ENCODE measurements at places on chromosomes 2 and 18.

GRCh38 chr2:237864444-237864931 lies 5.1 kb downstream of the RAMP1 start:
- no peak for DNase-seq

DNA sequence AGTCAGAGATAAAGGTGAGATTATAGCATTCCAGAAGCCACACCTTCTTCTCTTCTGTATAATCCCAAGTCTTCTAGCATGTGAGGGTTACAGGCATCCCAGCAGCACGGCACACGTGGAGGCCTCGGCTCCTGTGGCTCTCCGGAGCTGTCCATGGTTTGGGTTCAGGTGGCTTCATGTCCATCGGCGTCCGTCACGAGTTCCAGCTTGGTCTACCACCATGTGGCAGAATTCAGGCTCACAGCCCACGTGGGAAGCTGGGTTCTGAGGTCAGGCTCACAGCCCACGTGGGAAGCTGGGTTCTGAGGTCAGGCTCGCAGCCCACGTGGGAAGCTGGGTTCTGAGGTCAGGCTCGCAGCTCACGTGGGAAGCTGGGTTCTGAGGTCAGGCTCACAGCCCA lies 378.3 kb upstream of the SALL3 start:
- DNase-seq, result no peak

GRCh38 chr18:41165625-41166024 lies 789.4 kb upstream of the PIK3C3 start:
- no peak for DNase-seq

- DNase-seq, result no peak
Observed at GRCh38 chr2:20609995-20610357, 40.9 kb downstream of the HS1BP3 start.

DNA sequence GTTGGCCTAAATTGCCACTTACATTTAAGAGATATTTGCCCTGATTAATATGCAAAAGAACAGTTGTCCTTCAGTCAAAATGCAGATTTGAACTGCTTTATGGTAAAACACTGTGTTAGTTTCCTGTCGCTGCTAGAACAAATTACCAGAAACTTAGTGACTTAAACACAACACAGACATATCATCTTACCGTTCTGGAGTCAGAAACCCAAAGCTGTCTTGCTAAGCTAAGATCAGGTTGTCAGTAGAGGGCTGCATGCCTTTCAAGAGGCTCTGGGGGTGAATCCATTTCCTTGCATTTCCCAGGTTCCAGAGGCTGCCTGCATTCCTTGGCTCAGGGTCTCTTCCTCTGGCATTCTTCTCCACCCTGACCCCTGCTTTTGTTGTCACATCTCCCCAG lies 149.5 kb downstream of the FAM161A start:
- no peak for DNase-seq

- DNase-seq, result peak; percentile 65
Observed at GRCh38 chr2:42089340-42089925, 41.6 kb downstream of the PKDCC start.

GRCh38 chr2:237230355-237230754 lies 144.7 kb downstream of the COPS8 start:
- no peak for DNase-seq

- no peak for DNase-seq
Observed at GRCh38 chr18:36403896-36404820, 106.6 kb downstream of the FHOD3 start.

DNA sequence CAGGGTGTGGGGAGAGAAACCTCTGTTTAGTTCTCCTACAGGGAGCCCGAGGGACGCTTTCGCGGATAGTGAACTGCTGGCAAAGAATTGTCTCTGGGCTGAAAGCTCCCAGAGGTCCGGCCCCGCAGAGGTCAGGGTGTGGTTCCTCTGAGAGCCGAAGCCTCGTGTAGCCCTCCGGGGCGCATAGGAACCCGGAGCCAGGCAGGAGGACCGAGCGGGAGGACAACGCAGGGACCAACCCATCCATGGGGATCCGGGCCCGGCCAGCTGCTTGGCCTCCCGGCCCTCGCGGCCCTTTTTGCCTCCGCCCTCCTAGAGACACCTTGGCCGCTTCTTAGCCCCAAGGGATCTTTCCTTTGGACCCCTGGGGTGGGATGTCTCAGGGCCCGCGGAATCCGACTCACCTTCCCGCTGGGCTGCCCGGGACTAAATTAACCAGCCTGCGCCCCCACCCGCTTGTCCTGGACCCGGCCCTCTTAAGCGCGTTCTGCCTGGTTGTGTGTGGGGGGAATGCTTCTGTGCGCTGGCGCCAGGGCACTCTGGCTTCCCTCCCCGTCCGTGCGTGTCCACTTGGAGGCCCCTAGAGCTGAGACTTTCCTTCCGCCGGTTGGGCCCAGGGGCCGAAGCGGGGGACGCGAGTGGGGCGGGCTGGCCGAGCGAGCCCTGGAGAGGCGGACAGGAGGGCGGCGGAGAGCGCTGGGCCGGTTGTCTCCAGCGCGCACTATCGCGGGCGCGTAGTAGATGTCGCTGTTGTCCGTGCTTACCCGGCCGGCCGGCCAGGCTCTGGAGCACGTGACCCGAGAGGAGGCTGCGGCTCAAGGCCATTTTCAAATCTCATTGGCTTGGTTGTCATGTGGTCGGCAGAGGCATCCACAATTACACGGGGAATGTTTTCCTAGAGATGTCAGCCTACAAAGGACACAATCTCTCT lies at the start of gene HOXD10:
TSS of gene HOXD10 (plus strand) at position 896 of the 931 bp plus-strand sequence. CDS start 56 bp downstream, outside the sequence.
- DNase-seq, result no peak

- no peak for DNase-seq
Observed at GRCh38 chr2:73877071-73877802, 15.6 kb upstream of the ACTG2 start.

DNA sequence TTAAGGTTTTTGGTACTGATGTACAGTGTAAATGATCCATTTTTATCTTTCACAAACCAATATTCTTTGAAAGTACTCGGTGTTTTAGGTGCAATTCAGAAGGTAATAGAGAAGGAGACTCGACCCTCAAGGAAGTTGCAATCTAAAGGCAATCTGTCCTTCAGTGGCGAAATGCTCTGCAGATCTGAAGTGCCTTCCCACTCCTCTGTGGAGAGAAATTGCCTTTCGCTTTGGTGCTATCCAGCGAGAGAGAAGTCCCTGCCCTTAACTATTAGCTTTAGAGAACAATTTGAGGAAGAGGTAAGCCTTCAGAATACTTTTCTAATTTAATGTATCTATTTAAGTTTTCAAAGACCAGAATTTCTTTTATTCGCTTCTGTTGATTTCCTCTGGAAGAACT lies 371.8 kb upstream of the FANCL start:
- DNase-seq, result no peak

GRCh38 chr2:144414324-144414845 lies 105.5 kb downstream of the ZEB2 start:
- DNase-seq, result no peak

DNA sequence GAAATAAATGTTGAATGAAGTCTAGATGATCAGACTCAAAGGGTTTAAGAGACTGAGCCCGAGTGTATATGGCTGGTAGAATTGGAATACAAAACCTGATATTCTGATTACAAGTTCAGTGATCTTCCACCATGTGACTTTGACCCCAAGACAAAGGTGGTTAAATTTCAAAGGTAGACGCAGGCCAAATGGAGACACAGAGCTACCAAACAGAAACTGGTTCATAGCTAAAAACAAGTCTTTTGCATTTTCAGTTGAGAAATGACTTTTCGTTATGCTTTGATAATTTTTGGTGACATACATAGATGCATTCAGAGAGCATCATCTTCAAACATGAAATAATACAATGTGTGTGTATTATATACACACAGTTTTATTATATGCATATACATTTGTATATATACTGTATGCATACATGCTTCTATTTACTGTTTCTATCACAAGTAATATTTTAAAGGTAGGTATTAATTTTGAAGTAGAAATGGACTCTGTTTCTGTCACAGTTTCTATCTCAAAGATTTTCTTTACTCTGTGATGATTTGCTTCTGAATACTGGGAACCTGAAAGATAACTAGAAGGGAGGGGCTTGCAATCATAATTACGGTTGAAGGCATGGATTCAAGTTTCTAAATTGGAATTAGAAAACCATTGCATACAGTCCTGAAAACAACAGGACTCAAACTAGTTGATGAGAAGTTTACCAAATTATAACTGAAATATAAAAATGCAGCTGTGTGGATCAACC lies 142.3 kb downstream of the ABCA12 start:
- no peak for DNase-seq

DNA sequence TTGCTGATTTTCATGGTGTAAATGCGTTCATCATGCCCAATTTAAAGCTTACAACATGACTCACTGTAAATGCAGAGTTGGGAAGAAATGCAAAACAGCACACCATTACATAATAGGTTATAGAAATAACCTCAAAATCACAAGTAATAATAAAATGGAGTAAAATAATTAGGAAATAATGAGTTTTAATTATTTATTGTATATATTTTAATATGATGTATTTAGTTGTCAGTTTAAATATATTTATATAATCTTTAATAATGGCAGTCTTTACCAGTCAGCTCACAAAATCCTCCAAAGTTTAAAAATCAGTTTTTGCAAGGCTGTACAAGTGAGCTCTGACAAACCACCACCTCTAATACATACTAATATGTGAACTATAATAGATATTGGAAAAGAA lies 180.2 kb downstream of the RND3 start:
- no peak for DNase-seq

- DNase-seq, result no peak
Observed at GRCh38 chr2:144876013-144876412, 356.1 kb upstream of the ZEB2 start.

DNA sequence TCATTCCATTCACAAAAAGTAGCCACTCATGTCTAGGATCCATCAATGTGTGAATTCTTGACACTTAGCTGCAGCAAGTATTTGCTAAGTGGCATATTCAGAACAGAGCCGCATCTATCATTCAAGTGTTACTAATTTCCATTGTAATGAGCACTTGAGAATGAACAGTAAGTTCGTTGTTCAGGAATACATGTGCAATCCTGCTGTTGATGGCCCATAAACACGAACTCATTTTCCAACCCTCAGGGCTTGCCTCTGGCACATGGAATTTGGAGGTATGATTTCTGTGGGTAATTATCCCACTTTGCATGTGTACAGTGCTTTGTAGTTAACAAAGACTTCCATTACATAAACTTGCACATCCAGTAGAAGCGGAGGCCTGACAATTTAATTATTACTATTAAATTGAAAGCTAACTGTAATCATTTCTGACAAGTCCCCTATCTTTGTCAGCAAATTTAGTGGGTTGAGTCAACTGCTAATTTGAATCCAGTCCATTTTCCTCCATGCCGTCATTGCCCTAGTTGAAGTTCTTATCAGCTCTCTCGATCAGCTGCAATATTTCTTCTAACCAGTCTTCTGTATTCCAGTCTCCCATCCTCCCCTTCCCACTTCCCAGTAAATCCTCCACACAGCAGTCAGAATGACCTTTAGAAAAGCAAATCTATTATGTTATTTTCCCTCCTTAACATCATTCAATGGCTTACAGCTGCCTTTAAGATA lies 116.0 kb upstream of the AQP4 start:
- DNase-seq, result no peak

GRCh38 chr2:126886211-126886915 lies 12.3 kb upstream of the TEX51 start:
- peak; percentile 8 for DNase-seq
